ENCODE measurements at places on chromosomes 3 and 15.

DNA sequence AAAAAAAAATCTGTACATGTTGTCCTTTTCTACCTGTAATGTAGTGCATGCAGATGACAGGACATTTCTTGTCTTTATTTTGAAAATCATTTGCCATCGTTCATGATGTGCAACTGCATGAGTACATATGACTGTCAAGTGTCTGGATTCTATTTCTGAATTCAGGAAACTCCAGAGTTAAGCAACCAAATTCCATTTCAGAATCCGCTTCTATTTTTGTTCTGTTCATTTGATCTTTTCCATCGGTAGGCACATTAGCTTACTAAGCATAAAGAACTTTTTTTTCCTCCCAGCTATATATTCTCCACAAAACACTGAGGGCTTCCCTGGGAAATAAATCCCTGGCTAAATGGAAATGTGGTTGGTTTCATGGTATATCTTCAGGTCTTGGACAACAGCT, 365.6 kb downstream of the PTPRG start:
- no peak for DNase-seq

- DNase-seq = no peak
These were observed 60.9 kb downstream of the ATP2B2 start for GRCh38 chr3:10444511-10444910.

DNA sequence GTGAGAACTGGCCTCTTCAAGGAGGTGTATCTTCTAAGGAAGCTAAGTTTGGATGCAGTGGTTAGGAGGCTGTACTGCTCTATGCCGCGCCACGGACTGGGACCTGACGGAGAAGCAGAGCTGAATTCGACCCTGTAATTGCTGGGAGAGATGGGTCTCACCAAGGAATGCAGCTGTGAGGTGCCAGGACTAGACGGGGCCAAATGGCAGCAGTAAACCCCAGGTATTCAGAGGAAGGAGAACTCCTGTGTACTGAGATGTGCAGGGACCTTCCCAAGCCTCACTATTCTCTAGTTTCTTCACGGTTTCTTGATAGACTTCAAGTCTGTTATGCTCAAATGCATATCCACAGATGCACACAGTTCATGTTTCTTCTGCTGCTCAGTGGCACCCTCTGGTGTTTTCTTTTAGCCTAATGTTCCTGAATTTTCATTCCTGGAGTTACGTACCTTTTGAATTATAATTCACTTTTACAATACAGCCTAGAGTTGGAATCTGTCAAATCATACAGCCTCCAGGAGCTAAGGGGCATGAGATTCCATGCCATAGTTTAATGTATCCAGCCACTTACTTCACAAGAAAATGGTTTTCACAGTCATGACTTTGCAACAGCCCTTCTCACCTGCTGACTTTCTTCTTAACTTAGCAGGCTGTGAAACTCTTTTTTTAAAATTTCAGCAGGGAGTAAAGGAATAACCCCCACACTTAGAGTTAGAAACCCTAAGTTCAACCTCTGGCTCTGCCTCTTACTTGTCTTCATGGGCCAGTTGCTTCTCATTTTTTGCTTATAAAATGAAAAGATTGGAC, 61.8 kb downstream of the GLDN start:
- peak; percentile 8 for DNase-seq

DNA sequence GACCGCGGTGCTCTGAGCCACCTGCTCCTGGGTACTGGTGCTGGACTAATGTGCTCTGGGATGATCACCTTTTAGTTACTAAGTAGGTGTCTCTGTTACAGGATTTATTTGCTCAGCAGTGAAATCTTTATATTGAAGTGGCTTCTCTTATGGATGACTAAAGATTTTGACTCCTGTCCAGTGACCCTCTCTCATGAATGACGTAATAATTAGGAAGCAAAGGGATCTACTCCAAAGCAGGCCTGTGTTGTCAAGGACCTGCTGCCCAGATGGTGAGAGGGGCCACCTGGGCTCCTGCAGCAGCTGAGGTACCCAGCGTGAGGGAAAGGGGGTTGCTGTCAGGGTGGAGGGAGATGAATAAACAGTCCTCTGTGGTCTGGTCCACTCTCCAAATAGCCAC, 263.6 kb downstream of the GABRG3 start:
- DNase-seq = no peak

- DNase-seq = no peak
These were observed 9.4 kb upstream of the P2RY1 start for GRCh38 chr3:152825566-152825965.

DNA sequence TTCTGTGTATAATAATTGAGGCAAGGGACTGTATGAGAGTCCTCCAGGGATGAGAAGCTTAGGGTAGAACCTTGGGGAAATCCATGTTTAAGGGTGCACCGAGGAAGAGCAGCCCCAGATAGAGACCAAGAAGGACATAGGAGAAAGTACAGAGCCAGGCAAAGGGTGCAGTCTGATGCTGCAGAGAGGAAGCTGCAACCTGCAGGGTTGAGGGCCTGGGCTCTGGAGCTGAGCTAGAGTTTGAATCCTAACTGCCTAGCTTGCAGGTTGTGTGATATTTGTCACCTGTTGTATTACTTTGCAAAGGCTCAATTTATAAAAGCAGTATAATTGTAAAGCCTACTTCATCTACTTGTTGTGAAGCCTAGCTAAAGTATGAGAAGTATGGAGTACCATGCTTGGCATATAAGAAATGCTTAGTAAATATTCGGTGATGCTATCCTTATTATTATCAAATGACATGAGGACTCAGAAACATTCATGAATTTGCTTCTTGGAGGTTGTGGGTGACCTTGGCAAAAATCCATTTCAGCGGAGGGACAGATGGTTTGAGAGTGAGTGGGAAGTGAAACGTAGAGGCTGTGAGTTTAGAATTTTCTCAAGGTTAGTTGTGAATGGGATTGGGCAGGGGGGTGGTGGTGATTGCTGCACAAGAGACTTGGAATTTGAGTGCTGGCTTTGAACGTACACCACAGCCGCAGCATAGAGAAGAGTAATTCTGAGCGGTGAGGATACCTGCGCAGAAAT, 43.8 kb downstream of the PLCL2 start:
- no peak for DNase-seq

- no peak for DNase-seq
These were observed 29.7 kb downstream of the ARNT2 start for GRCh38 chr15:80433836-80434235.

DNA sequence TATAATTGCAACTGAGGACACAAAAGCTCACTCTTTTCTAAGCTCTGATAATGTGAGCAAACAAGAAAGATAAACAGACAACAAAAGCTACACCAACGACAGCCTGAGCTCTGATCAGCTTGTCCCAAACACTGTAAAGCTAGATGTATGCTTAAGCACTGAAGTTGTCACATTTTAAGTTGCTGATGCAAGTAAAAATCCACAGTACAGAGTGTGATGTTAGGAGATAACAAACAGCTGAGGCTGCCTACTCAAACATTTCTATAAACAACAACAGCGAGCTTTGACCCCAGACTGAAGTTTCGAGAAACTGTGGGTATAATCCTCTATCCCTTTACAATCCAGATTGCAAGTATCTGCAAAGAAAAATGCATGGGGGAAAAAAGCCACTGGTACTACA, 10.7 kb downstream of the MTHFS start:
- no peak for DNase-seq

GRCh38 chr3:52177701-52178042, 20.3 kb upstream of the ALAS1 start:
- DNase-seq = no peak

GRCh38 chr3:57173687-57174086, 8.5 kb upstream of the IL17RD start:
- no peak for DNase-seq

- no peak for DNase-seq
These were observed 4.9 kb downstream of the FLNB start for GRCh38 chr3:58013099-58013498.

DNA sequence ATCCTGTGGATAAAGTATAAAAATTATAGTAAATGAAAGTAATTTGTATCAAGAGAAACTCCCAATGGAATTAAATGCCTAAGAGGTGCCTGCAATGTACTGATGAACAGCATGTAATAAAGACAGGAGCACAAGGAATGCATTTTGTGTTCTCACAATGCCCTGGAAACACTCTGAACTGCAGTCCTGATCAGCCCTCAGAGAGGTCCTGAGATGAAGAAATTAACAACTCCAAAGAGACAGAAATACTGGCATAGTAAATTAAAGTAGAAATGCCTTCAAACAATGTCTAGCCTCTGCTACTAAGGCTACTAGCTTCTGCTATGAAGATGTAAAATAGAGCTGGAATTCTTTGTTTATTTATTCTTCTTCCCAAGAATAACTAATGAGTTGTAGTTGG, 59.9 kb downstream of the CFAP20DC start:
- no peak for DNase-seq

- DNase-seq = no peak
These were observed 47.5 kb downstream of the CHL1 start for GRCh38 chr3:244041-244440.

GRCh38 chr15:38479756-38480155, 25.8 kb downstream of the FAM98B start:
- no peak for DNase-seq

- DNase-seq = no peak
These were observed 37.6 kb downstream of the ZNF148 start for GRCh38 chr3:125337506-125337905.

DNA sequence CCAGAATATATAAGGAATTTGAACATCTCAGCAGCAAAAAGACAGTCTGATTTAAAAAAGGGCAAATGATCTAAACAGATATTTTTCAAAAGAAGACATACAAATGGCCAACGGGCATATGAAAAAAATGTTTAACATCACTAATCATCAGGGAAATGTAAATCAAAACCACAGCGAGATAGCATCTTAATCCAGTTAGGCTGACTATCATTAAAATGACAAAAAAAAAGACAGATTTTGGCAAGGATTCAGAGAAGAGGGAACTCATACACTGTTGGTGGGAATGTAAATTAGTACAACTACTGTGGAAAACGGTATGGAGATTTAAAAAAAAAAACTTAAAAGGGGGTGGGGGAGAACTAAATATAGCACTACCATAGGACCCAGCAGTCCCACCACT, 47.9 kb downstream of the RNF13 start:
- no peak for DNase-seq

- DNase-seq = no peak
These were observed 52.8 kb downstream of the RGMA start for GRCh38 chr15:93035953-93036810.

DNA sequence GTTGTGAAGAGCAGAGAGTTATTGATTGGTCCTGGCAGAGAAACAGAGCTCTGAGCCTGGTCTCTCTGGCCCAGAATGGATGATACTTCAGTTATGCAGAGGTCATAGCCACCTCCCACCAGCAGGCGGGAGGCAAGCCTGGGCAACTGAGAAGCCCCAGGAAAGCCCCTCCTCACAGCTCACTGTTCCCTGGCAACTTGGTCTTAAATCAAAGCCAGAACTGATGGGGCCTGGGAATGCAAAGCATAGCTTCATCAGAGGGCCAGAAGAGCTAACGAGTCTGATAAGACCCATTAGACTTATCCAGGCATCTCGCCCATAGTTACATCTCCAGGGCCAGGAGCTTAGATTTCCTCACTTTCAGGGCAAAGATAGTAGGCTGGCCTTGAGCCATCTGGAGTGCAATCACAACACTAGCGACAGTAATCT, 5.5 kb upstream of the COLQ start:
- no peak for DNase-seq

DNA sequence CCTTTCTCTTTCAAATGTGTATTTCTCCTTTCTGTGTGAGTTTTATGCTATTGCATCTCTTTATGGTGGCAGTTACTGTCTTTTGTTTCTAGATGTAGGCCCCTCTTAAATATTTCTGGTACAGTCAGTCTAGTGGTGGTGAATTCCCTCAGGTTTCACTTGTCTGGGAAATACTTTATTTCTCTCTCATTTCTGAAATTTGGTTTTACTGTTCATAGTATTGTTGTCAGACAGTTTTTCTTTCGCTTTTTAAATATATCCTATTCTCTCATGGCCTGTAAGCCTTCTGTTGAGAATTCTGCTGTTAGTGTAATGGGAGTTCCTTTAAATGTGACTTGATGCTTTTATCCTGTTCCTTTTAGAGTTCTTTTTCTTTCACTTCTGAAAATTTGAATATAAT, 874.0 kb downstream of the PLOD2 start:
- DNase-seq = no peak

GRCh38 chr3:12571986-12572385, 15.1 kb downstream of the MKRN2 start:
- DNase-seq = no peak

GRCh38 chr3:54999159-54999558, 71.3 kb upstream of the LRTM1 start:
- DNase-seq = no peak

- DNase-seq = peak; percentile 11
These were observed 4.3 kb downstream of the SELENOT start for GRCh38 chr3:150607267-150608065.

DNA sequence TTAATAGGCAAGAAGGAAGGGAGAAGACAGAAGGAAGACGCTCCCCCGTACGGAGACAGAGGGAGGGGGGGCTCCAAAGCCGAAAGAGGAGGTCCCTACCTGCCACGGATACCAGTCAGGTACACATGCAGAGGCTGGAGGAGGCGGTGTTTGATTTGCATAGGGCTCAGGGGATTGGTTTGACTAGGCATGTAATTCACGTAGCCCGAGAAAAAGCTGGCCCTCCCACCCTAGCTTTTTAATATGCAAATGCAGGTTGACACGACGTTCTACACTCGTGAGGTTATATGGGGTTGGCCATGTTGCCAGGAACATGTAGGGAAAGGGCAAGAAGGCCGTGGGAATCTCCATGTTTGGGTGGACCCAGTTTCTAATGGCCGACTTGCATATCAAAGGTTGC, 29.8 kb downstream of the ZNF592 start:
- DNase-seq = no peak

DNA sequence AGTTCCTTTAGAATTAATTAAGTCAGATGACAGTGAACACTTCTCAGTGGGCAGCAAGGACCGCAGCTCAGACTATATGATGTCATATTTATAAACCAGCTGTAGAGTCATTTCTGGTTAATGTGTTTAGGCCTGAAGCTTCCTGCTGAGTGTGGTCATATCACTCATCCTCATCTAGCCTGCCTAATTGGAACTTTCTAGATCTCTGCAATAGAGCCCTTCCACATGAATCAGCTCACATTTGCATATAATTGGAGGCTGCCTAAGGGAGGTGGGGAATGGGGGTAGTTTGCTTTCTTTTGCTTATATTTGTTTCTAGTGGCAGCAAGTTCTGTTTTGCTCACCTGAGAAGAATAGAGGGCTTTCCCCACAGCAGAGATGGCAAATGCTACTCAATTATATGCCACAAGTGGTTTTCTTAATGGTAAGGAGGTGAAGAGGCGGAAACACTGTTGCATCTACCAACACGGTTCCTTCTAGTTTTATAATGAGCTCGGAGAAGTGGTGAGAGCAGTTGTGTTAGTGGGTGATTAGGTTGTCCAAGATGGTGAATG, 148.1 kb downstream of the KLHL25 start:
- no peak for DNase-seq

DNA sequence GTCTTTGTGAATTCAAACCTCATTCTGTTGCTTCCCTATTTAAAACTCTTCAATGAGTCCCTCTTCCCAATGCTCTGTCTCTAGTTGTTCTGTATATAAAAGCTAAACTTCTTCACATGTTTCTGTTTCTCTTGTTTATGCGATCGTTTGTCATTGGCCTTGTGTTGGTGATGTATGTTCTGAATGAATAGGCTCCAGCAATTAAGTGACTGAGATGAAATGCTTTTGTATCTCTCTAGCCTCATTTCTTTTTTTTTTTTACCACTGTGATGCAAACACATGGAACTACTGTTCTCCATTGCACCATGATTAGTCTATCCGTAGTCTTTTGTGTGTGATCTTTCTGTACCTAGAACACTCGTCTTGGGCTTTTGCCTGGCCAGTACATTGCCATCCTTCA, 380.5 kb upstream of the TPRG1 start:
- DNase-seq = no peak

- no peak for DNase-seq
These were observed 89.5 kb downstream of the ITPR1 start for GRCh38 chr3:4582624-4583023.

GRCh38 chr3:6667354-6667753, 193.6 kb upstream of the GRM7 start:
- DNase-seq = no peak
